Ovary (tissue), 10 donors: ENCODE measurements at places on chromosomes 1 and 21. TPM values are rescaled to one million over a fixed set of nuclear protein-coding genes. Genes with fewer than 3 reads are reported as not detected.

DNA sequence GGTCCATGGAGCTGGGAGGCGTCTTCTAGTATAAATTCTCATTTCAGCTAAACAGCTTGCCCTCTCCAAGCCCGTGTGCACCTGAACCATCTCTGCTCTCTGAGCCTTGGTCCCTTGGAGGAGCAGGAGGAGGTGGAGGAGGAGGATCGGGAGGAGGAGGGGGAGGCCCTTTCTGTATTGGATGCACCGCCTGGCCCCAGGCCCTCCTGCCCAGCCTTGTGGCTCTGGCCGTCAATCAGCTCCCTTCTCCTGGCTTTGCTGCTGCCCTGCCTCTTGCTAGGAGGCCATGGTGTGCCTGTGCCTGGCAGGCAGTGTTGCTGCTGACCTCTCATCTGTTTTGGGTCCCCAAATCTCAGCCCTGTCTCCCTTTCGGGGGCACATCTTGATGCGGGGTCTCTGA, 9.0 kb downstream of the COL18A1 start:
- H3K4me1 ChIP-seq, result peaks cover 28% of the 10 kb centered on the region
- DNase-seq, result no peak
- H3K4me3 ChIP-seq, result no peak overlapping the region
- H3K36me3 ChIP-seq, result no peaks in the 10 kb centered on the region

DNA sequence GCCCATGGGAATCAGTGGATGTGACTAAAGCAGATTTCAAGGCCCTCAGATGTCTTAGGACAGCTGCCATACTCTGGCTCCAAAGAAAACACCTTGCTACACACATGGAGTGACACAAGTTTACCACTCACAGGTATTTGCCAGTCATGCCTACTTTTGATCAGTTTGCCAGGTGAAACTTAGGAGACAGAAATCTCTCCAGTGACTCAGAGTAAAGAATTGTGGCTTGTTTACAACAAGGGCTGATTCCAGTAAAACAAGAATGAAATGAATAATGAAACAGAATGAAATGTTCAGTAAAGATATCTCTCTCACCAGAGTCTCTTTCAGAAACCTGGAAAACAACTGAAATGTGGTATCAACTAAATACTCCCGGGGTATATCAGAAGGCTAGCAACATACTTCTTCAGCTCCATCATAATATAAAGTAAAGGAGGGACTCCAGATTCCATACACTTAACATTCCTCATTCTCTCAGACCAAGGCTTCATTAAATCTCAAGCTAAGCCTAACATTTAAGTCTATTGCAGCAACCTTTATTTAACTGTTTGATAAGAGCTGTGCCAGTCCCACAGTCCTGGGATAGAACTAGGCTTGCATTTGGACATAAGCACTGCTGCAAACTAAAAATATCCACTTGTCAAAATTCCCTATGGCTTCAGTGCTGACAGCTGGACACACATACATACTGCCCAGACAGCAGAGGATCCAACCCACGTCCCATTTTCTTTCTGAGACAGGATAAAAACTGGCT, 143.3 kb downstream of the SIPA1L2 start:
- no peak overlapping the region for H3K27ac ChIP-seq
- no peaks in the 10 kb centered on the region for H3K4me1 ChIP-seq
- DNase-seq, result no peak
- H3K4me3 ChIP-seq, result no peak overlapping the region
- H3K36me3 ChIP-seq, result no peaks in the 10 kb centered on the region

The SLC44A5 gene
- 0.67 TPM for total RNA-seq

DNA sequence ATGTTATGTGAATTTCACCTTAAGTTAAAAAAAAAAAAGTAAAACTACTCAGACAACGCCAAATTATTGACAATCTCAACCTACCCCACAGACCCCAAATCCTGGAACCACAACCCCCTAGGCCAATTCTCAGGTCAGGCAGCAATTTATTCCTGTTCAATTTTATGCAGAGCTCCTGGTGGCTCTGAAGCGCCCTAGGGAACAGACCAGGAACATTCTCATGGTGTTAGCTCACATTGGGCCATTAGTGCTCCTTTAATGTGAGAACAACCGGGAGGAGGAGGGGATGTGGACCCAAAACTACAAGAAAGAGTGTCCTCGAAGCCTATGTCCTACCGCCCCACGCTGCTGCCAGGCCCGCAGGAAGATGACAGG, 403 bp upstream of the PSEN2 start:
- no peak for DNase-seq
- H3K36me3 ChIP-seq, result no peaks in the 10 kb centered on the region
- peak overlapping the region; percentile 75 for H3K27ac ChIP-seq
- H3K4me1 ChIP-seq, result peaks cover 11% of the 10 kb centered on the region
- peak overlapping the region; percentile 69 for H3K4me3 ChIP-seq
- no peaks in the 10 kb centered on the region for H3K27me3 ChIP-seq

DNA sequence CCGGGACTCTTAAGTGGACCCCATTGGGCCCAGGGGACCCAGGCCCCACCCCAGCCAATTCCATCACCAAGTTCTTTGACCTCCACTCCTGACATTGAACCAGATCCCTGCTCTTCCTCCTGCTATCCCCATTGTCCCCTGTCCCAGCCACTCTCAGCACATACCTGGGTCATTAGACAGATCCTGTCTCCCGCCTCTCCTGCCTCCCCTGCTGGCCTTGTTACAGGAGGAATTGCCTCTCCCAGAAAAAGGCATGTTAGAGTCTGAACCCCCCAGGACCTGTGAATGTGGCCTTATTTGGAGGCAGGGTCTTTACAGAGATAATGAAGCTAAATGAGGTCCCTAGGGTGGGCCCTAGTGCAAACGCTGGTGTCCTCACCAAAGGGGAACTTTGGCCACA, 301.9 kb downstream of the NPHP4 start:
- H3K36me3 ChIP-seq, result no peaks in the 10 kb centered on the region
- no peak overlapping the region for H3K27ac ChIP-seq
- DNase-seq, result no peak
- no peak overlapping the region for H3K4me3 ChIP-seq

DNA sequence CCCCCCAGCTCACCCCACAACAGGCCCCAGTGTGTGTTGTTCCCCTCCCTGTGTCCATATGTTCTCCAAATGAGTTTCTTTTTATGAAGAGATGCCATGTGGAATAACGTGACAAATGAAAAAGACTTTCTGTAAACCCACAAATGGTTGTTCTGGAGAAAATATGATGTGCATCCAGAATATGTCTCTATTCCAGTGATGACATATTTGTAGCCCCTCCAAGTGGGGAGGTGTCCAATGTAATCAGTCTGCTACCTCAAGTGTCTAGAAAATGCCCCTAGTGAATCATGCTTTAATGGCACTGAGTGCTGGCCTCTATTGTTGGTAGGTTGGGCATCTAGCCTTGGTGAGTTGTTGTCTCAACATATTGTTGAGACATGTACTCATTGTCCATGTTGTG, 179.6 kb downstream of the KCNK2 start:
- H3K4me3 ChIP-seq, result no peak overlapping the region
- H3K36me3 ChIP-seq, result no peaks in the 10 kb centered on the region
- DNase-seq, result no peak
- H3K4me1 ChIP-seq, result no peaks in the 10 kb centered on the region
- H3K27me3 ChIP-seq, result no peaks in the 10 kb centered on the region
